ENCODE measurements at places on chromosomes 4 and X.

DNA sequence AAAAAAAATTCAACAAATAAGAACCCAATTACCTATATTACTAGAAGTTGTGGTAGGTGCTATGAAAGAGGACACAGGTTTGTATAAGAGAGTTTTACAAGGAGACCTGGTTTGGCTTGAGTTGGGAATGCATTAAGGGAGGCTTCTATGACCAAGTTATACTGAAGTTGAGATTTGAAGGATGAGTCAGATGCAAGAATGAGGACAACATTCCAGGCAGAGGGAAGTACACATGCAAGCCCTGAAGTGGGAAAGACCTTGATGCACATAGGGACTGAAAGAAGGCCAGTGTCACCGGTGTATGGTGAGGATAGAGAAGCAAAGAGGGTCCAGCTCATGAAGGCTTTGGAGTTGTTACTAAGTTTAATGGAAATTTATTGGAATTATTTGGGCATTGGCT lies 52.2 kb downstream of the ANK2 start:
- DNase-seq, result no peak

DNA sequence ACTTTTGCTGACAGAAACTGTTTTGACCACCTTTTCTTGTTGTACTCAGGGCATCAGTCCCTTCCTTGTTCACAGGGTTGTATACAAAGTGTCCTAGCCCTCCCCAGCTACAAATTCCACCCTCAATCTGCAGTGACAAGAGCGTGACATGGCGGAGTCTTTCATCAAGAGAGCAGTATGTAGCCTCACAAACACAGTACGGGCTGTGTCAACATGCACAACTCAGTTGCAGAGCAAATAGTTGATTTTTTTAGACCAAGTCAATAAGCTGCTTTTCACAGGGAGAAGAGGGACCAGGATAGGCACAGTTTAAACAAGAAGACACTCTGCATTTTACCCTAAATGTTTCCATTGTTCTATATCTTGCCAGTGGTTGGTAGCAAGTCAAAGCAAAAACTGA lies 8.6 kb upstream of the HS6ST2 start:
- DNase-seq, result no peak

DNA sequence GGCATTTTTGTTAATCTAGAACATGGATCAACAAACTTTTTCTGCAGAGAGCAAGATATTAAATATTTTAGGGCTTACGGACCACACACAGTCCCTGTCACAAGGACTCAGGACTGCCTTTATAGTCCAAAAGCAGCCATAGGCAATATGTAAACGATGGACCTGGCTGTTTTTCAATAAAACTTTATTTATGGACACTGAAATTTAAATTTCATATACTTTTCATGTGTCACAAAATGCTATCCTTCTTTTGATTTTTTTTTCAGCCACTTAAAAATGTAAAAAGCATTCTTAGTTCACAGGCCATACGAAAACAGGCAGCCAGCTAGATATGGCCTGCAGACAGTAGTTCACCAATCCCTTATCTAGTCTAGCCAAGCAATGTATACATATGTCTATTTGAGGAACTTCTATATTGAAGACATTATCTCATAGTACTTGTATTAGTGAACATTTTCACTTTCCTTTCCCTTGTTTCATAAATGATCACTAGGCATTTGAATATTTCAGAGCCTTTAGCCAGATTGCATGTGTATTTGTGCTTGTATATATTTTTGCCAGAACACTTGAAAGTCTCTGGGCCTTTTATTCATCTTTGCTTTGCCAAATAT lies 350.9 kb downstream of the RPA4 start:
- DNase-seq, result no peak

DNA sequence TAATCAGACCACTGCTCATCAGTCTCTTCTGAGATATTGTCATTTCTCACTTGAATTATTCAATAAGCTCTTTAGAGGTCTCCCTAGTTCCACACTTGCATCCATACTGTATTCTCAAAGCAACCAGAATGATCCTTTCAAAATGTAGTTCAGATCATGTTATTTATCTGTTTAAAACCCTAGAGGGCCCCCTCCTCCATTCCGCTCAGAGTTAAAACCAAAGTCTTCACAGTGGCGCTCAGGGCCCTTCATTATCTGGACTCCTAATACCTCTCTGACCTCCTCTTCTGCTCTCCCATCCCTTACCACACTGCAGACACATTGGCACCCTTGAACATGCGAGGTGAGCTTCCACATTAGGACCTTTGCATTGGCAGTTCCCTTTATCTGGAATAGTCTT lies 32.7 kb upstream of the HPGDS start:
- no peak for DNase-seq

DNA sequence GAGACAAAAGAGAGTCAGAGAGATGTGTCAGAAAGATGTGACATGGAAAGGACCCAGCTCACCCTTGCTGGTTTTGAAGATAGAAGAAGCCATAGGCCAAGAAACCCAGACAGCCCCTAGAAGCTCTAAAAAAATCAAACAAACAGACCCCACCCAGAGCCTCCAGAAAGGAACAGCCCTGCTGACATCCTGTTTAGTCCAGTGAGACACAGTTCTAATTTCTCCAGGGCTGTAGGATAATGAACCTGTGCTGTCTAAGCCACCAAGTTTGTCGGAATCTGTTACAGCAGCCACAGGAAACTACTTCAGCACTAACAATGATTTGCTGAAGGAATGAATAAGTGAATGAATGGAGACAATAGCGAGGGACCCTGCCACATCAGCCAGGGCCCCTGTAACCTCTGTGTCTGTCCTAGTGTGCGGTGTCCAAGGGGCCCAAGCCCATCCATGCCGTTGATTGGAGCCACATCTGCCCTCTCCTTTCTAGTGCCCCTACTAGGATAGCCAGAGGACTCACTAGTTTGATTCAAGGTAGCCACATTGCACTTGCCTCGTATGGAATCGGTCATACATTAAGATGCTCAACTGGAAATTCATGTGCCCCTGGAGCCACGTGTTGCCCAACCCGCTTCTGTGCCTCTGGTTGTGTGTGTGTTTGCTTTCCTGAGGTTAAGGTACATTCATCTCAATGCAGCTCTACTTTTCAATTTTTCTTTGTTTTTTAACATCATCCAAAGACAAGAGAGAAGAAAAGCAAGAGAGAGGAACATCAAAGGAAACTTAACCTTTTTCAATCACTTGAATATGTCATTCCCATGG lies 32.5 kb upstream of the SLC2A9 start:
- no peak for DNase-seq

DNA sequence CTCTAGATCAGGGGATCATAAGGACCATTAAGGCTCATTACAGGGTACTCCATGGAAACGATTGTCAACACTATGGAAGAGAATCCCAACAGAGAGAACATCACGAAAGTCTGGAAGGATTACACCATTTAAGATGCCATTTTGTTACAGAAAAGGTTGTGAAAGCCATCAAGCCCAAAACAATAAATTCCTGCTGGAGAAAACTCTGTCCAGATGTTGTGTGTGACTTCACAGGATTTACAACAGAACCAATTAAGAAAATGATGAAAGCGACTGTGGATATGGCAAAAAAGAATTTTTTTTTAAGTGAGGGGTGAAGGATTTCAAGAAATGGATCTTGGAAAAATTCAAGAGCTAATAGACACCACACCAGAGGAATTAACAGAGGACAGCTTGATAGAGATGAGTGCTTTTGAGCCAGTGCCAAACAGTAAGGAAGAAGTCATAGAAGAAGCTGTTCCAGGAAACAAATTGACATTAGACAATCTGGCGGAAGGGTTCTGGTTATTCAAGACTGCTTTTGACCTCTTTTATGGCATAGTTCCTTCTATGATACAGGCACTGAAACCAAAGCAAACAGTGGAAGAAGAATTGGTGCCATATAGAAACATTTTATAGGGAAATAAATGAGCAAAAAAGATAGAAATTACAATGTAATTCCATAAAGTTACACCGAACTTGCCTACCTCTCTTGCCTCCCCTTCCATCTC lies 17.3 kb upstream of the LSM6 start:
- DNase-seq, result no peak

GRCh38 chr4:89929425-89930159 lies 34.9 kb downstream of the MMRN1 start:
- DNase-seq, result no peak

DNA sequence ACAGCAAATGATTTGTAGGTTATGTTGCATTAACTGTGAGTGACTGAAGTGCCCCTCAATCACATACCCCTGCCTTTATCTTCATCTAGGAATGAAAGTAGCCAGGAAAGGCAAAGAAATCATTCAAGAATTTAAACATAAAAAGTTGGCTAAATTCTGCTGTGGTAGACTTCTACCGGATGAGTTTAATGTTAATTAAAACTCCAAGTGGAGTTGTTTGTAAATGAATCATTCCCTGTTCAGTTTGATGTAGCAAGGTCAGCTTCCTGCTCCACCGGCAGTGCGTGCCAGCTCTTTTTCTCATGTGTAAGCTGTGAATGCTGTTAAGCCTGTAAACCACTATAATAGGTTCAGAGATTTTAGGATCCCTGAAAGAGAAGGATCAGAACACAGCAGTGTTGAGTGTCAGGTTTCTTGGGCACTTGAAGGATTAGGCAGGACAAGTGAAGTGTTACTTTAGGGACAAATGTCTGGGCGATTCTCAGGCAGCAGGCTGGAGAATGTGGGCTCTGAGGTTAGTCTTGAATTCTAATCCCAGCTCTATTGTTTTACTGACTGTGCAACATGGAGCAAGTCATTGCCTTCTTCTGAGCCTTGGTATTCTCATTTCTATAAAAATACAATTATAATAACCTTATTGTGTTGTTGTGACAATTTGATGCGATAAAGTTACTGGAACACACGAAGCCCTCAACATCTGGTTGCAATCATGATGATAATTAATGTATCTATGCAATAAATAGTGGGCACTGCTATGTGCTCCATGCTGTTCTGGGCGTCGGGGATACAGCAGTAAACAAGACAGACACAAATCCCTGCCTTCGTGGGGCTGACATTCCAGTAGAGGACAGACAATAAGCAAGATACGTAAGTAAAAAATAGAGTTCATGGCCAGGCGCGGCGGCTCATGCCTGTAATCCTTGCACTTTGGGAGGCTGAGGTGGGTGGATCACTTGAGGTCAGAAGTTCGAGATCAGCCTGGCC lies 112.0 kb downstream of the SHROOM3 start:
- DNase-seq, result no peak

DNA sequence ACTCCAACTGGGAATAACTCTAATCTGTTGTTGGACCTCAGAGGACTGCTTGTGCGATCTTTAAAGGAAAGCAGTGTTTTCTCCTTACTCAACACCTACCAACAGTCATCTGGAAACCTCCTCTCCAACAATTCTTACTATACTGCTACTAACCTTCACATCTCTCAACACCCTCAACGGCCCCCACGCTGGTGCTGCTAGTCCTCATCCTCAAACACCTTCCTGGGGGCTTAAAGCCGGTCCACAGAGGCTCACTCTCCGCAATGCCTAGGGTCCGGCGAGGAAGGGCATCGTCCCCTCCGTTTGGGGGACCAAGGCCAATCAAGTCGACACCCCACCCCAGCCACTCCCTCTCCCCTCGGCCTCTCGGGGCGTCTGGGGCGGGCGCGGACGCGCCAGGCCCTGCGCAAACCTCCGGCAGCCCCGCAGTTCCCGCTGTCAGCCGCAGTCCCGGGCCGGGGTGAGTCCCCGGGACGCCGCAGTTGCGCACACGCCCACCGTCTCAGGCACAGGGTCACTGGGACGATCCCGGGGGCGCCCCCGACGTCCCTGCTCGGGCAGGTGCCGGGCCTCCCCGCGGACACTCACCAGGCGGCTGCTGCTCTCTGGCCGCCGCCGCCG lies 418 bp downstream of the TAB3 start:
- no peak for DNase-seq

DNA sequence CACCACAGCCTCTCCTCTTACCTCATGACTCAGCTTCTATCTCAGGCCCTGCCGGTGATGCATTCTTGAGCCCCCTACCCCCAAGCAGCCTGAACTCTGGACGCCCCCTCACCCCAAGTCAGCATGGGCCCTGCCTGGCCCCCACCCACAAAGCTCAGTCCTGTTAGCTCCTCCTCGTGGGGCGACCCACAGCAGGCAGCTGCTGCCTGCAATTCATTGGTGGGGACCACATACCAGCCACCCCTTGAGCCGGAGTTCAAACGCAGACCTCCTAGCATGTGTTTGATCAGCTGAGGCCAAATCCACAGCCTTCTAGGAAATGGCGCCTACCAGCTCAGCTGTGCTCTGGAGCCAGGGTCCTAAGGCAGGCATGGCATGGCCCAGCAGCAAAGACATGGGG lies 111.8 kb downstream of the EFNB1 start:
- no peak for DNase-seq

Measured in DMS 273 treated with DMSO at 0.1 percent for 48 hours (cell line).